ENCODE measurements at places on chromosomes 1 and 21.

DNA sequence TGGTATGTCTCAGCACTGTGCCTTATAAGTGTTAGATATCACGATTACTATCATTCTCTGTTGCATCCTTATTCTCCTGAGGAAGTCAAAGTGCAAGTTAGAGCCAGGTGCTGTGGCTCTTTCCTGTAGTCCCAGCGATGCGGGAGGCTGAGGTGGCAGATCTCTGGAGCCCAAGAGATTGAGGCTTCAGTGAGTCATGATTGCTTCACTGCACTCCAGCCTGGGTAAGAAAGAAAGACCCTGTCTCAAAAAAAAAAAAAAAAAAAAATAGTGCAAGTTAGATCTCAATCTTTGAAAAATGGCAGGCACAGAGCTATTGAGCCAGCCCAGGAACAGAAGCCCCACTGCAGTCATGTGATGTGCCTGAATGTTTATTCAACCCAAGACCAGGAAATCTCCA lies 147.8 kb upstream of the POGK start:
- no peak for DNase-seq

- no peak for DNase-seq
Observed at GRCh38 chr1:212218911-212219310, 66.3 kb upstream of the PPP2R5A start.

DNA sequence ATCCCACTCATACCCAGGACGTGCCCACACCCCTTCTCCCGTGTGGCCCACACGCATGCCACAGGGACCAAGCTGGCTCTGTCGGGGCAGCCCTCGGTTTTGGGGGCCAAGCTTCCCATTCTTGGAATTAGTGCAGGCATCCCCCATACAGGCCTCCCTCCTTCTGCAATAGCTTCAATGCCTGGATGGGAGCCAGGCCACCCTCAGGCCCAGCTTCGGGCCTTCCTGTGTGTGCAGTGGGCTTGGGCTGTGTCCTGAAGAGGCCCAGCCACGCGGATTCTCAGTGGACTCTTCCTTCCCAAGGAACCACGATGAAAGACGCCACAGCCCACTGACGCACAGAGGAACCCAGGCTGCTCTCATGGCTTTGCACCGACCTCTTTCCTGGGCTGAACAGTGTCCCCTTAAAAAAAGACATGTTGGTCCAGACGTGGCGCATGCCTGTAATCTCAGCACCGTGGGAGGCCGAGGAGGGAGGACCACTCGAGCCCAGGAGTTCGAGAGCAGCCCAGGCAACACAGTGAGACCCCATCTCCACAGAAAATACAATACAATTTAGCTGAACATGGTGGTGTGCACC lies 3.4 kb downstream of the KRTAP10-11 start:
- DNase-seq = no peak

- no peak for DNase-seq
Observed at GRCh38 chr1:38244218-38244845, 197.7 kb upstream of the POU3F1 start.

DNA sequence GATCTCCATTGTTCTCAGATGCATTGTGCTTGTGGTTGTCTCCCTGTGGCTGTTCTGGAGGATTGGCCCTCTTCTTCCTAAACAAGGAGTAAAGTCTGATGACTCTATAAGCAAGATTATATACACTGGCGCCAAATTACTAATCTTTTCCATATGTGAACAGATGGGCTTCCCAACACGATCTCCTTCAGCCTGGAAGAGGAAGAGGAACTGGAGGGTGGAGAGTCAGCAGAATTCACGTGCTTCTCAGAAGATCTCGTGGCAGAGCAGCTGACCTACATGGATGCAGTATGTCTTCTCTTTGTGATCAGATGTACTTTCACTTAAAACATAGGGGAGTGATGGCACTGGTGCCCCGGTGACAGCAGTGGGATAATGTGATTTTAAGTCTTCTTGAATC lies 78.7 kb downstream of the RGL1 start:
- DNase-seq = no peak

- peak; percentile 69 for DNase-seq
Observed at GRCh38 chr1:244272471-244273261, 179.0 kb downstream of the ADSS2 start.

GRCh38 chr1:6870571-6870970 lies 85.3 kb downstream of the CAMTA1 start:
- no peak for DNase-seq

DNA sequence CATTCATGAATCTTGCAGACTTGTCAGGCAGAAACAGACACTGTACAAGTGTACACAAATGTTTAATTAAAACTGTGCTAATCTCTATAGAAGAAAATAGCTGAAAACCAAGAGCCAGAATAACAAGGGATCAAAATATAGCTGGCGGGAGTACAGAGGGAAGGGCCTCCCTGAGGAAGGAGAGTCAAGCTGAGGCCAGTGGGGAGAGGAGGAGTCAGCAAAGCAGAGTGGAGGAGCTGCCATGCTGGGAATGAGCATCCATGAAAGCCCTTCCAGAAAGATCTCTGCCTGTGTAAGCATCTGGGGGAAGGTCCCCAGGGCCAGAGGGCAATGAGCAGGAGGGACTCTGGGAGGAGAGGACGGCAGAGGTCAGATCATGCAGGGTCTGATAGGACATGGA lies 15.1 kb downstream of the SLAMF8 start:
- DNase-seq = no peak

GRCh38 chr1:41003640-41004220 lies 17.8 kb downstream of the SLFNL1 start:
- peak; percentile 94 for DNase-seq

GRCh38 chr1:230189341-230189740 lies 122.3 kb downstream of the GALNT2 start:
- DNase-seq = no peak

- no peak for DNase-seq
Observed at GRCh38 chr1:154880671-154881070, 10.6 kb upstream of the KCNN3 start.

DNA sequence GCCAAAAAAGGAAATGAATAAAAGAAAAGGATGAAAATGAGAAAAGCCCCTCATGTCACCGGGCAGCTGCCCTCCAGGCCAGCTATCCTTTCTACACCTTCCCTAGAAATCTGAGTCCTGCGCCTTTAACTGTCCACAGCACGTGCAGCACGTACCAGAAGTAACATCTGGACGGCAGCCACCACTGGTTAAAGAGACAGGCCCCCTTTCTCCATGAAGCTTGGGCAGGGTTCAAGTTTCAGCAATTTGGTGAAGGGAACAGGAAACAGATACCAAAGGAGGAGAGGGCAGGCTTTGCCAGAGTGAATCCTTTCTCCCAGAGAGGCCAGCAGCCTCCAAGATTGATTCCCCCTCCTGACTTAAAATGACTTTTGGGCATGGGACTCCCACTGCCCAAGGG lies 3.6 kb upstream of the KIAA2013 start:
- peak; percentile 34 for DNase-seq

DNA sequence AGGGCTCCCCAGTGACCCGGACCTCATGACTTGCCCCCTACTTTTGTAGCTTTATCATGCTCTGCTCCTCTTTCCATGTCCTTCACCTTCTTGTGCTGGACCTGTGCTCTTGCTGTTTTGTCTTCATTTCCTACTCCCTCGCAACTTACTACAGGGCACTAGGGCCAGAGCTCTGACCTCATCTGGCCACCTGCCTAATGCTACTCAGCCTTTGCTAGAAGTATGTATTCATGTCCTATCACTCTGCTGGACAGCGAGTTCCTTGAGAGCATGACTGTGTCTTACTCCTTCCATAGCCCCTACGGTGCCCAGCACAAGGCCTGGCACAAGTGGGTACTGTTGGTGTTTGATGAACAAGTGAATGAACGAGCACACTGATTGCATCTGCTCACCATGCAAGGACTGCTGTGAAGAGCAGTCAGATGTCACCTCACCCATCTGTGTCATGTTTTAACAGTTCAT lies 1.9 kb downstream of the MTFR1L start:
- DNase-seq = no peak

DNA sequence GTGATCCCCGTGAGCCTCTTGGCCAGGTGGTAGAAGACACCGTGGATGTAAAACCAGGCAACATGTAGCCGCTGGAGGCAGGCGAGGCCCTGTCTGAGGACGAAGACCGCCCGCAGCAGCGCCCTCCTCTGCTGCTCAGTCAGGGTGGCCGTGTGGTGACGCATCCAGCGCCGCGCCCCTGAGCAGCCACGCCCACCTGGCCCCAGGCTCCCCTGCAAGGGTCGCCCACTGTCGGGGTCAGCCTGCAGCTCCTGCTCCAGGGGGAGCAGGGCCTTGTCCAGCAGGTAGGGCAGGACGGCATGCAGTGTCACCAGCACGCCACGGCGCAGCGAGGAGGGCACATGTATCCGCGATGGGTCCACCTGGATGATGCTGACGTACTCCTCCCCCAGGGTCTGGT lies 3.9 kb downstream of the PEX10 start:
- no peak for DNase-seq

- DNase-seq = no peak
Observed at GRCh38 chr1:36352910-36353878, 29.7 kb upstream of the EVA1B start.

DNA sequence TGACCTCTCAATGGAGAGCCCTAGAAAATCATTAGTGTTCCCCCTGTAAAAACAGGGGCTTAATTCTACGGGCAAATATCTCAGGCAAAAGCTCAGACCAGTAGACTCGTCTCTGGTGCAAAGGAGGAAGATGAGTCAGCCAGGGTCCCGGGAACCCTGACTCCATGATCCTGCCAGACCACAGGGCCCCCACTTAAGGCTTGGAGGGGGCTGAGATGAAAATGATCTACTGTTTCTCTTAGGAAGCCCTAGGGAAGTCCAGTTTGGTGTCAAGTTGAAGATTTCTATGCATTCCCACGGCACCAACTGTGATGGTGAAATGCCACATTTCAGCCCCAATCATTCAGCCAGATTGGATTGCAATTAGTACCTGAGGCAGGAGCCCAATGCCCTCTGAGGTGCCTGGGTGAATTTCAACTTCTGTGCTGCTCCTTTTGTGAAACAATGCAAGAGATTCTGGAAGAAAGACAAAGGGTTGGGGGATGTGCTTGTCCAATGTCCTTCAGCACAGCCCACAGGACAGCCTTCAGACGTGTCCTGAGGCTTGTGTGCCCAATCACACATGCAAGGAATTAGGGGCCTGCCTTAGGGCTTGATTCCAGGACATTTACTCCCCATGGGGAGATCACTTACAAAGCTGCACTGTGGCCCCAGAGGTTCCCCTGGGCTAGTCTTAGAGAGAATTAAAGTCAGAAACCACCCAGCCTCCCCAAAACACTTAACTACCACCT lies 18.1 kb downstream of the NAV1 start:
- no peak for DNase-seq

DNA sequence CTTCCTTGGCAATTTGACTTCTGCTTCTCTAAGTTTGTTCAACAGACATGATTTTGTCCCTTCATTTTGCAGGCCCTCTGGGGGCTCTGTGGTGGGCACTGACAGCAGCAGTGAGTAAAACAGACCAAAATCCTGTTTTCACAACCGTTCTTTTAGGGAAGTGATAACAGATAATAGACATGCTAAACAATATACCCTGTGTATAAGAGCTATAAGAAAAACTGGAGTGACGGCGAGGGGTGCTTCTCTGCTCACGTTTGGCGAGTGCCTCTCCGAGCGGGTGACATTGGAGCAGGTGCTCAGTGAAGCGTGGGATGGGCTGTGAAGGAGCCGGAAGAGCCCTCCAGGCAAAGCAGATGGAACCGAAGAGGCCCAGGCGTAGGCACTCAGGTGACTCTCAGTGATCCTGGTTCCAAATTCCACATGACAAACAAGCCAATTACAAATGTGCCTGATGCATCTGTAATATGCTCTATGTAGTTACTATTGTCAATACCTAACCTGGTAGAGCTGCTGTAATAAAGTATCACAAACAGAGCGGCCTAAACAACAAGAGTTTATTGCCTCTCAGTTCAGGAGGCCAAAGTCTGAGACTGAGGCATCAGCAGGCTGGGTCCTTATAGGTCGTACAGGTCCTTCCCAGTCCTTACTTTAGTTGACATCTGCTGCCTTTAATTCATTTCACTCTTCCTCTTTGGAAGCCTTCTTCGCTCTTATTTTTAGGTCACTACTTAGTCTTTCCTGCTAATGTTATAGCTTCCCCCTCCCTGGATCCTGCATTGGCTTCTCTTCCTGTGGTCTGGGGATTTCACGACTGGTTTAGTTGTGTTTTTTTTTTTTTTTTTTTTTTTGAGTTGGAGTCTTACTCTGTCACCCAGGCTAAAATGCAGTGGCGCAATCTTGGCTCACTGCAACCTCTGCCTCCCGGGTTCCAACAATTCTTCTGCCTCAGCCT lies 20.1 kb downstream of the OR2B11 start:
- no peak for DNase-seq

DNA sequence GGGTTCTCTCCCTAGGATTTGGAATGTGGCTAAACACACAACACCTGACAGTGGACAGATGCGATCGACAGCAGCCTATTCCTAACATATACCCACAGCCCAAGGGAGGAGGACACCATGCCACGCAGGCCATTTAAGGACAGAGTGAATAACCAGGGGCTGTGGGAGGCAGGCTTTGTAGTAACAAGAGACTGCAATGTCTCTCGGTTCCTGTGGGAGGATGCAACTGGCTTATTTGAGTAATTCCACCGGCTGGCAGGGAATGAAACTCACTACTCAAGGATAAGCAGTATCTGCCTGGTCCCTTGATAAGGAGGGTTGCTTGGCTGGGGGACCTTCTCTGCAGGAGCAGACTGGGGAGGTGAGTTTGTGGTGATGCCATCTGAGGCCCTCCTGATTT lies 109.6 kb downstream of the PCP4 start:
- no peak for DNase-seq

- no peak for DNase-seq
Observed at GRCh38 chr1:166184897-166185296, 18.1 kb upstream of the FAM78B start.

DNA sequence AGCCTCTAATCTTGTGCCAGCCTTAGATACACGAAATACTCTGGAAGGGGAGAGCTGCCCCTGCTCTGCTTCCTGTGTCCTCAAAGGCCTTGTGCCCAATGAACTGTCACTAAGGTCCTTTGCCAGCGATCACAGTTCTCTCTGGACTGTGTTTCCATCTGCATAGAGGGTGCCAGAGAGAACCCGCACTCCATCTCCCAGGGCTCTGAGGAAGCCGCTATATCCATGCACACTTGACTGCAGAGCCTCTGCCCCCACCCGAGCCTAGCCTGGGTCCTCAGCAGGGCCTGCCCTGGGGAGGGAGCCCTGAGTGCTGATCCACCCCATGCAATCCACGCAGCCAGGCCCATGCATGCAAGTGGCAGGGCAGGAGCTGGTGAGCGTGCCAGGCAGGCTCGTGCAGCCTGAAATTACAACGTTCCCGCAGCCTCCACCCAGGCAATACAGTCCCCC lies 30.6 kb upstream of the KIF21B start:
- no peak for DNase-seq

GRCh38 chr1:84918726-84919336 lies 25.8 kb upstream of the LPAR3 start:
- DNase-seq = no peak

GRCh38 chr1:31479811-31480210 lies 66.8 kb downstream of the SERINC2 start:
- no peak for DNase-seq

- no peak for DNase-seq
Observed at GRCh38 chr1:8408151-8408839, 90.4 kb downstream of the SLC45A1 start.

DNA sequence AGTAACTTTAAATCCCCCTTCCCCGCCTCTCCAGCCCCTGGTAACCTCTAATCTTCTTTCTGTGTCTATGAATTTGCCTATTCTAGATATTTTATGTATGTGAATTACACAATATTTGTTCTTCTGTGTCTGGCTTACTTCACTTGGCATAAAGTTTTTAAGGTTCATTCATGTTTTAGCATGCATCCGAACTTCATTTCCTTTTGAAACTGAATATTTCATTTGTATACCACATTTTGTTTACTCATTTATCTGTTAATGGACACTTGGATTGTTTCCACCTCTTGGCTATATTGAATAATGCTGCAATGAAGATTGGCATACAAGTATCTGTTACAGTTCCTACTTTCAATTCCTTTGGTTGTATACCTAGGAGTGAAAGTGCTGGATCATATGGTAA lies 205.3 kb downstream of the TM2D1 start:
- DNase-seq = no peak
